Activated naive CD4-positive, alpha-beta T cell treated with anti-CD3 and anti-CD28 coated beads, Interleukin-2, amount 50 U/mL, for 16 hours (primary cell): ENCODE measurements at places on chromosomes 3 and 15.

- DNase-seq, result no peak
Measured at GRCh38 chr15:52308446-52309153, 13.0 kb upstream of the MYO5C start.

DNA sequence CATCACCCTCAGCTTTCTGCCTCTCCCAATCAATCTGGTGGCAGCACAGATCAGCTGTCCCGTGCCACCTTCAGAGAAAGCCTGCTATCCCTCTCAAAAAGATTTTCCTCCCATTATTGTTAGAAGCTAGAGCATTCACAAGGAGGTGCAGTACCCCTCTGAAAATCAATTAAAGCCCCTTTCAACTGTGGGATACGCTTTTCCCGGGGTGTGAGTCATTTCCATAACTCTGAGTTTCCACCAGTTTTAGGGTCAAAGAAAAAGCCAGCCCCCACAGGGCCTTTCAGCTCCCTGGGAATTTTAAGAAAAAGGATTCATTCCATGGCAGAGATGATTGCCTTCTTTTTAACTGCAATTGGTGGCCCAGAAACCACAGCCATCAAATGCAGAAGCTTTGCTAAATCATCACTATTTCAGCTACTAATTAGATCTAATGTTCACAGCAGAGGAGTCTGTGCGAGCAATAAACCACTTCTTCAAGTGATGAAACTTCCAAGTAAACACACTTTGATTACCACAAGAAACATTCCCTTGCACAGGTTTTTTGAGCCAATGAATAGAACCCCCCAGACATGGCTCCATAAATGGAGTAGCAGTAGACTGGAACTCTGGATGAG, 270.0 kb upstream of the TPRG1 start:
- DNase-seq, result no peak

- DNase-seq, result no peak
Measured at GRCh38 chr15:29128671-29129070, 141.0 kb downstream of the NSMCE3 start.

GRCh38 chr15:37921527-37922385, 12.7 kb upstream of the TMCO5A start:
- DNase-seq, result no peak

DNA sequence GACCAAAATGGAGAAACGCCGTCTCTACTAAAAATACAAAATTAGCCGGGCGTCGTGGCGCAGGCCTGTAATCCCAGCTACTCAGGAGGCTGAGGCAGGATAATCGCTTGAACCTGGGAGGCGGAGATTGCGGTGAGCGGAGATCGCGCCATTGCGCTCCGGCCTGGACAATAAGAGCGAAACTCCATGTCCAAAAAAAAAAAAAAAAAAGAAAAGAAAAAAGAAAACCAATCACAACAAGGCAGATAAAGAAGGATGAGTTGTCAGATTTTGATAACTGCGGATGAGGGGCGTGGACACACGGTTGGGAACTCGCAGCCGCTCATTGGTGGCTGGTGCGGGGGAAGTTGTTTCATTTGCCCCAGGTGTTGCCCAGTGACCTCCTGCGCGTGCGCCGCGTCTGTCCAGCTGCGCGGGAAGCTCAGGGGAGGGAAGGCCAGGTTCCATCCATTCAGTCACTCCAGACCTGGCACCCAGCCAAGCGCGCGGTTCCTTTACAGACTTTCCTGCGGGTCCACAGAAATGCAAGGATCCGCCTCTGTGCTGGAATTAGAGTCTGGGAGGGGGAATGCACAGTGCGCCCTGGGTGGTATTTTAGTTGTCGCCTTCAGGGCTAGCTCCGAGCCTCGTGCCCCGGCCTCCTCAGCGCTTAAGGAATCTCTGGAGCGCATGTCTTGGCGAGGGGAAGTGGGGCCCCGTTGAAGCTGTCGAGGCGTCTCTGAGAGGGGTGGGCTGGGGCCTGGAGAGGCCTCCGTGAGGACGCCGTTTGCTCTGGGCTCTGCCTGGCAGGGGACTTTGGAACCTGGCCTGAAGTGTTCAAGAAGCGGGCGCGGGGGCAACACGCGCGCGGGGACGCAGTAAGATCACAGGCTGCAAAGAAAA, 708 bp upstream of the GCHFR start:
- peak; percentile 38 for DNase-seq

DNA sequence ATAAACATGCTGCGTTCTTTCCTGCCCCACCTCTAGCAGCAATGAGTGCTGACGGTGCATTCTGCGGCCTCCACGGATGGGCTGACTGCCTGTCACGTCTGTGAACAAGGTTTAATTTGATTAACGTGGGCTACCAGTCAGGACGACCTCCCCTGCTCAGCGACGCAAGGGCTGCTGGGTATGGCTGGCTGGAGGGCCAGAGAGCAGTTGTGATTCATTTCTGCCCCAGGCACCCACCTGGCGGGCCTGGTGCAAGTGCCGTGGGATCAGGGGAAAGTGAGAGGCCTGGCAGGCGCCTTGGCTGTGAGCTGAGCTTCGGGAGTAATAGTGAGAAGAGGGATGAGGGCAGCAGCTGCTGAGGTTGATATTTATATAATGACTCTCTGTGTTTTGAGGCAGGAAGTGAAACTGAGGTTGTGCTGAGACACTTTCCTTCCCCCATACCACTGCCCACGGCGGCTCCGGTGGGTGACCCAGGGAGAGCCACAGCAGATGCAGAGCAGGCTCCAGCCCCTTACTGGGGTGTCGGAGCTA, 190.4 kb upstream of the BCL6 start:
- no peak for DNase-seq
